Temporal lobe (tissue), 4 donors: ENCODE measurements at places on chromosomes 3 and 15. TPM values are rescaled to one million over a fixed set of nuclear protein-coding genes. Genes with fewer than 3 reads are reported as not detected.

Gene TRH
- total RNA-seq = 4.4 TPM

Gene ZNF80
- not detected for total RNA-seq

Gene PPARG
- 1.7 TPM for total RNA-seq

Gene GXYLT2
- 4.7 TPM for total RNA-seq

Gene LTF
- total RNA-seq = 3.0 TPM

Gene RABL3
- total RNA-seq = 12.3 TPM

Gene NEO1
- total RNA-seq = 151 TPM
